Keratinocyte (primary cell): ENCODE measurements at places on chromosomes 5 and 9.

DNA sequence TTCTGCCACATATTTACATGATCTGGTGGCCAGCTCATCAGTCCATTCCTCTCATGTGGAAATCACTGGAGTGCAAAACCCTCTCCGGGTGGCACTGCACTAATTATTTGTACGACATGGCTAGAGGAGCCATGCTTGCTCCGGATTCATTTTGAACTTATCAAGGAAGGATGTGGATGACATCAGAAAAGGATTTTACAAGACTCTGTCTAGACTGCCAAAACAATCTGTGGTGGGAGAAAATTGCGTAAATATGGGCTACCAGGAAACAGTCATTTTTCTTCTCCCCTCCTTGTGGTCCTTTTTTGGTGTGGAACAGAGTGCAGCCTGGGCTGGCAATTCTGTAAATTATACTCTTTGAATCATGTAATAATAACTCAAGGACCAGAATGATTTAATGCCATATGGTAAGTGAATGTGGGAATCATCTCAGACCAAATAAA, 123.4 kb upstream of the IFNE start:
- DNase-seq = no peak

GRCh38 chr9:125457357-125457756, 195.7 kb downstream of the GAPVD1 start:
- DNase-seq = no peak

GRCh38 chr5:54045077-54045792, 265.1 kb downstream of the ARL15 start:
- DNase-seq = no peak

DNA sequence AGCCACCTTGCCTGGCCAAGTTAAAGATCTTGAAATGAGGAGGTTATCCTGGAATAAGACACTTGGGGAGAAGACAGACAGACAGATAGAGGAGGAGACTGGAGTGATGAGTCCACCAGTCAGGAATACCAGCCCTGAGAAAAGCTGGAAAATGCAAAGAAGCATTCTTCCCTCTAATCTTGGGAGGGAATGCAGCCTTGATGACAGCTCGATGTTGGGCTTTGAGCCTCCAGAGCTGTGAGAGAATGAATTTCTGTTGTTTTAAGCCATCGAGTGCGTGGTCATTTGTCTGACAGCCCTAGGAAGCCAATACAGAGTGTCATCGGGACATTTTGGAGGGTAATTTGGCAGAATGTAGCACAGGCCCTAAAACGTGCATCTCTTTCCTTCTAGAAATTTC, 199.1 kb upstream of the IER5L start:
- no peak for DNase-seq

DNA sequence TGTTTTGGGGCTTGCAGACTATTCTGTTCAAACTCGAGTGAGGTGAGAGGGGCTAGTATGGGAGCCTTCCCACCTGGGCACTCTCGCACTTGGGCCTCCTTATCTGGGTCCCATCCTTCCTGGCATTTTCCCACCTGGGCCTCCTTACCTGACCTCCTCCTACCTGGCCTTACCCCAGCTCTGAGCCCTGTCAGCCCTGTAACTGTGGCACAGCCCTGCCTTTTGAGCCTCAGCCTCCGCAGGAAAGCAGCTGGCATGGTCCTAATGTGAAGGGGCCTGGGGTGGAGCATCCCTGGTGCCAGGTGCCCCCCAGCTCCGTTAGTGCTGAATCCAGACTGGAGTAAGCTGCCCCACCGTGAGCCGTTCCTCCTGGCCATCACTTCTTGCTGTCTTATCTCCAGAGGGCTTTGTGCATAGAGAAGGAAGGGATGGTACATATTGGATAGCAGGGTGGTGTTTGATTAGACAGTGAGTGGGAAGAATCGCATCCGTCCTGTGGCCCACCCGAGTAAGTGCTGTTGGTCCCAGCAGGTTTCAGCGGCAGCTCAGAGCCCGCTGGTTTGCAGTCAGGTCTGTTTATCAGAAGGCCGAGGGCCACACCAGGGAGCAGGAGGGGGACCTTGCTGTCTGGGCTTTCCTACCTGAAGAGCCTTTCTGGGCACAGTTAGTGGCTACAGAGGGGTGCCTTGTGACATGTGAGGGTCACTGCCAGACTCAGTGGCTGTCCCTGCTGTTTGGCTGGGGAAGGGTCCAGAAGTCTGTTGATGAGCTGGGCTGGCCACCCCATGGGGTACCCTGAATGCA, 76.5 kb downstream of the WNK2 start:
- no peak for DNase-seq

GRCh38 chr5:2910401-2911175, 159.1 kb upstream of the IRX2 start:
- DNase-seq = no peak

GRCh38 chr5:32383065-32383464, 61.5 kb downstream of the ZFR start:
- DNase-seq = no peak

- DNase-seq = no peak
Observed at GRCh38 chr5:17860660-17861315, 226.5 kb downstream of the TAF11L14 start.

DNA sequence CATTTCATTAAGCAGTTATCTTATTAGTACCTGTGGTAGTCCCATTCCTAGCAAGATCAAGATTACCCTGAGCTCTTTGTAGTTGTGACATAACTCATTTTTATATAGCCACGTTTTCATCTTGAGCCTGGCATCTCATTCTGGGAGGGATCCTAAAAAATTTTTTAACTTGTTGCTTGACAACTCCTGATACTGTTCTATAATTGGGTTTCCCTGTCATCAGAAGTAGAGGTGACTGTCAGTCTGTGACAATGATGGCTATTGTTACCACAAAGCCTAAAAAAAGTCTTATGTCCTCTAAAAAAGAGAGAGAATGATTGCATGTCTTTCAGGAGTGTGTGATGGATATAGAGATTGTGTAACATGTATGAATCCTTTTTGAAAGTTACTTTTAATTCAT, 164.8 kb downstream of the SGCD start:
- DNase-seq = no peak

DNA sequence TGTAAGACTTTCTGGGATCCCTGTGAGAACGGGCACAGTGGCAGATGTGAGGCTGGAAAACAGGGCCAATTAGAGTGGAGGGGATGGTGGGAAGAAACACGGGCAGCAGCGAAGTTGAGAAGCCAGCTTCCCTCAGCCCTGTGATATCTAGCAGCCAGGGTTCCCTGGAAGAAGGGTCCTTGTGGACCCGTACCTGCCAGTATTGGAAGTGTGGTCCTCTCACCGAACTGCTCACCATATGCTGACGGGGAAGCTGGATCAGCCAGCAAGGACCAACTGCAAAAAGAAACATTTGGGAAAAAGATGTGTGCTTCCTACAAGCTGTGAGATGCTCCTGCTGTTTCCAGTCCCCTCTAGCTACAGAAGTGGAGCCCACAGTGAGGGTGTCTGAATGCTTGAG, 13.6 kb downstream of the CKMT2 start:
- DNase-seq = no peak

GRCh38 chr9:84379740-84380139, 39.2 kb upstream of the SLC28A3 start:
- DNase-seq = no peak

DNA sequence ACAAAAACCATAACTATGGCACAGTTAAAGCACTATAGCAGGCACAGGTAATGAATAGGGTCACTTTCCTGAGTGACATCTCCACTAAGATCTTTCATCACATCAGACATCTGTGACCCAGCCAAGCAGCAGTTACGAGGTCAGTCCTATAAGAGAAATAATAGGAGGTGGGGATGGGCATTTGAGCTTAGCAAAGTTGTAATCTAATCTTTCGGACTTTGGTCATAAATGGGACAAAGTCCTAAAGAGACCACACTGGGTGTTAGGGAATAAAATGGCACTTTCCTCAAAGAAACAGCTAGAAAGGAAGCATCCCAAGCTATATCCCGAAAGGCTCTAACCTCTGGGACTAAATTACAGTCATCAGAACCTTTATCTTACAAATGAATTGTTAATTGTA, 432.2 kb downstream of the PIK3R1 start:
- DNase-seq = no peak

DNA sequence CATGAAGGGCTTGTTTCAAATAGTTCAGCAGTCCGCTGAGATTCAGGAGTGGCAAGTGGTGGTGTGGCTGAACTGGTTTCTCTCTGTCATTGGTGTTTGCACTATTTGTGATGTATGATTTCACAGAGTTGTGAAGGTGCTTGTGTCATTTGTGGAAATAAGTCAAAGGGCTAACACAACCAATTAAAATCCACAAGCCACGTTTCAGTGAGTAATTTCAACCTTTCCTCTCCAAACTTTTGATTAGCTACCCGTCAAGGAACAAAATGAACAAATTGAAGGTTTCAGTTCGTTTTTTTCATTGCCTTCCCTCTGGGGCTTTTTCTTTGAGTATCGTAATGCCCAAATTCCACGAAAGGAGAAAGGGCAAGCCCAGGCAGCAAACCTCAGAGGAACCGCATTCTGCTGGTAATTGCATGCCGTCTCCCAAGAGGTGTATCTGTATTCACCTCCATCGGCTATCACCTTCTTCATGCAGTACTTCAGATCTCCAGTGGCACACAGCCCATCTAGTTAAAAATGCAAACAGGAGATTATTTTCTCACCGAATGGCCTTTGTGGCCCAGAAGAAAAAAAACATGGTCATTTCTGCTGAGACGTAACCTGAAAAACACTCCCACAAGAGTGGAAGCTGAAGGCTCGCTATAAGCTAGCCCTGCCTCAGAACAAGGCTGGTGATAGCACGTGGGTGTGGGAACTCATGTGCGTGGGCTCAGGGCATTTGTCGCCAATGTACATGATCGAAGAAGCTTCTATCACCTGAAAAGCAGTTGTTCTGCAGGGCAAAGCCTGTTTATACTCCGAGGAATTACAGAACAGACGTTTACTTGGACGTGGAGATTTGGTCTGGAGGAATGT, 197.1 kb downstream of the NR3C1 start:
- DNase-seq = peak; percentile 41

GRCh38 chr5:73189871-73190376, 16.9 kb downstream of the TMEM174 start:
- no peak for DNase-seq

DNA sequence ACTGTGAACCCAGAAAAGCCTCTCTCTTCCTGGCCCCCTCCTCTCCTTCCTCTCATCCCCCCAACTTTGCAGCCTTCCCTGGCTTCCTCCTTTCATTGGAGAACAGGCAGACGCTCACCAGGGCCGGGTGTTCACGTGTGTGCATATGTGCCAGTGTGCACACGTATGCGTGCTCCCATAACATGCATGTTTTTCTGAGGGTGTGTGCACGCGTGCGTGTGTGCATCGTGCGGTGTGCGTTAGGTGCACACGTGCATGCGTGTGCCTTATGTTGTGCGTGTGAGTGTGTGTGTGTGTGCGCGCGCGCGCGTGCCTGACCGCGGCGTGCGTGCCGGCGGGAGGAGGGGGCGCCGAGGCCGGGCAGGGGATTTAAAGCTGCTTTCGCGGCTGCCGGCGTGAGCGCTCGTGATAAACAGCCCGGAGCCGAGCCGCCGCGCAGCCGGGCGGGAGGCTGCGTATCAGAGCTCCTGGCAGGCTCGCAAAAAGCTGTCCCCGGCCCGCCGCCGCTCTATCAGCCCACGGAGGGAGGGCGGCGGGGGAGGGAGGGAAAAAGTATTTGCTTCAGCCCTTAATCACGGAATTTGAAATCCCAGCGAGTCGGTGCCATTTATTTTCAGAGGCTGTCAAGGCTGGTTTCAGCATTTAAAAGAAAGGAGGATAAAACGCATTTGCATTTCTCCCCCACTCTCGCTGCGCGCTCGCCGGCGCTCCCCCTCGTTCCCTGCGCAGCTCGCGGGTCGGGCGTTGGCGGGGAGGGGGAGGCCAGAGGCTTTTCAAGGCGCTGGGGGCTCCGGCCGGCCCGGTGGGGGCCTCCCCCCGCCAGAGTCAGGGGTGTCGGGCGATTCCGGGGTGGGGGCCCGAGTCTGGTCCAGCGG, 183.9 kb downstream of the C9orf50 start:
- no peak for DNase-seq

DNA sequence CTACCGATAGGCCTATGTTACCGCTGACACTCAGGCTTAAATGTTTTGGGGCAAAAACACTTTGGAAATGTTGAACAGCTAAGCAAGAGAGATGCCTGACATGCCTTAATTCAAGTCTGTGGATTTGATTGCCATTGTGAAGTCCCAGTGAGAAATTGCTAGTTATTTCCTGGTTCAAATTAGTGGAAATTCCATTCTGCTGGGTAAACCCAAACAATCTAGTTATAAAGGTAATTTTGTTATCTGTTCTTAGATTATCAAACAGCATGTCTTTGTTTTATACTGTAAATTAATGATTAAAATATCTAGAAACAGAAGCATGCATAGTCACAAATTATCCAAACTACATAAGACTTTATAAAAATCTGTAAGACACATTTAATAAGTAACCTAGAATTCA, 96.6 kb downstream of the PJA2 start:
- DNase-seq = no peak

DNA sequence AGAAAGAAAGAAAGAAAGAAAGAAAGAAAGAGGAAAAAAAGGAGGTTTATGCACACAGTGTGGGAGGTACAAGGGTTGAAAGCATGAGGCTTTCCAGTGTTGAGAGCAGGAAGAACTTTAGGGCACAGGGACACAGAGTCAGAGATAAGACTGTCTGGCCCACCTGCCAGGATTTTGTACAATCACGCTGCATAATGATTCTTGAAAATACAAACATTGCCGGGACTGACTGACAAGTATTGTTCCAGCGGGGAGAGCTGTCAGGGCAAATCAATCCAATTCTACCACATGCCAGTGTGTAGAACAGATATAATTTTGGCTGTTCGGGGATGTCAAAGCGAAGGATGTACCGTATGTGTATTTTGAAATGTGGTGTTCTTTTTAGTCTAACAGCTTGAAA, 254.7 kb downstream of the NTRK2 start:
- no peak for DNase-seq

GRCh38 chr5:124056991-124057723, 545.2 kb downstream of the CSNK1G3 start:
- DNase-seq = no peak

GRCh38 chr9:128979111-128979510, 31.6 kb downstream of the NUP188 start:
- no peak for DNase-seq

DNA sequence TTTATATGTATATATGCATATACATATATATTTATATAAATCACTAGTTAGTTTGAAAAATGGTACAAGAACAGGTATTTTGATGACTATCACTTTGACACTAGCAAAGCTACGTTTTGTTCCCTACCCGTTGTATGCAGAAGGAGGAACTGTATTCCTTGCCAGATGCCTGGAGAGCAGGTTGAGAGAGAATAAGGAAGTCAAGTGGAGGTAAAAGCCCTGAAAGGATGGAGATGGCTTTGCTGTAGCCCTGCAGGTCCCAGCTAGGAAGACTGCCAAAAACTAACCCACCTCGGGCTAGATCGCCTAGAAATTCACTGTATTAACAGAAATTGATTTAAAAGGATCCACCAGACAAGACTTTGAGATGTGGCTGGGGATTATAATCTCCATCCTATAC, 229.3 kb downstream of the RFX3 start:
- DNase-seq = no peak
